ENCODE measurements at places on chromosomes 5 and 9. TPM values are rescaled to one million over a fixed set of nuclear protein-coding genes. Genes with fewer than 3 reads are reported as not detected.

Gene CARD9
- 4.7 TPM for total RNA-seq

Gene NFIB
- 25.9 TPM for total RNA-seq

Gene NME5
- total RNA-seq: 1.7 TPM

Gene DOCK8
- 0.24 TPM for total RNA-seq

Gene FREM1
- total RNA-seq: 0.26 TPM

Gene TMEM215
- not detected for total RNA-seq

Gene OLFML2A
- total RNA-seq: 89.3 TPM

Gene TMC1
- not detected for total RNA-seq

Gene PCDHB7
- under 0.01 TPM for total RNA-seq

Gene PRSS3
- 18.9 TPM for total RNA-seq

Gene BNC2
- total RNA-seq: 27.3 TPM

Gene AK3
- total RNA-seq: 62.7 TPM

Gene TNFSF15
- 0.08 TPM for total RNA-seq

Gene STK10
- 18.7 TPM for total RNA-seq

Gene ANKRD31
- total RNA-seq: under 0.01 TPM

Gene ZNF367
- total RNA-seq: 2.8 TPM

Gene FRMPD1
- total RNA-seq: not detected

Gene TRIM41
- total RNA-seq: 8.9 TPM

Gene ADAMTS13
- total RNA-seq: 4.0 TPM

Gene MPDZ
- total RNA-seq: 19.1 TPM

Gene PCDHB14
- 1.4 TPM for total RNA-seq

Gene ANKRD34B
- total RNA-seq: not detected

Gene SNCAIP
- total RNA-seq: 2.6 TPM
